MM.1S (cell line): ENCODE measurements at places on chromosomes 3 and 15.

DNA sequence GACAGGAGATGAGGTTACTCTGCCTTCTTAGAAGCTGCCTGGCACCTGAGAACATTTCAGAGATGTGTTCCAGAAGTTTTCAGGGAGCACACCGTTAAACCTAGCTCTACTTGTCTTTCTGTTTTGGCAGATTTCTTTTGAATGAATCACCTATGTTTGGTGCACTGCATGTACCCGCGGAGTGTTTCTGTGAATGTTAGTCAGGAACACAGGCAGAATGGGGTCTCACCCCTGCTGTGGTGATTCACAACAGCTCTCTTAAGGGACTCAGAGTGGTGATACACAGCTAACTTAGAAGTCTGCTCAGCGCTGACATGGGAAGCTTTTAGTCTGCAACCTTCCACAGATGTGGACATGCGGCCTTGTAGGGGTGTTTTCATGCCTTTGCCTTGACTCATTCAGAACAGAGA, 24.0 kb downstream of the TSEN2 start:
- no peak for DNase-seq

- no peak for DNase-seq
Measured at GRCh38 chr3:125123451-125124305, 67.9 kb upstream of the HEG1 start.

DNA sequence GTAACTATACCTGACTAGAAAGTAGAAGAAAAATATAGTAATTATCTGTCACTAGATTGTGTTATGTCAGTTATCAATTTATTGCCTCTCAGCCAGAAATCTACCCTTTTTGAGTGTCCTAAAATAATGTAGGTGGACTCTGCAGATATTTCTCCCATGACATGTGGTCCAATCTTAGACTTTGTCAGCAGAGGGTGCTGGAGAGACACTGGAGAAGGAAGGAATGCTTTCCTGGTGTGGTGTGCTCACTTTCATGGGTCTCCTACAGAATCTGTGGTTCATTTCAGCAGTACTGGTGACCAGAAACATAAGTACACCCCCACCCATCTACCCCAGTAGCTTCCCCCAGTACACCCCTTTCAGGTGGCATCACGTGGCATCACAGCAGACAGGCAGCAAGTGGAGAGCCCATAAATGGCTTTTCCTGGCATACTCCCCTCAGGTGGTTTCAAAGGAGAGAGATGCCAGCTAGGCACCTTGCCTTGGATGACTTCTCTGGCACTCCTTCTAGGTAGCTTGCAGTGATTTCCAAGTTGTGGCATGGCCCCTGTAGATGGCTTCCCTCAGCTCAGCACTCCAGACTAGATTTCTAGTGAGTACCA, 114.7 kb downstream of the GADL1 start:
- peak; percentile 15 for DNase-seq

DNA sequence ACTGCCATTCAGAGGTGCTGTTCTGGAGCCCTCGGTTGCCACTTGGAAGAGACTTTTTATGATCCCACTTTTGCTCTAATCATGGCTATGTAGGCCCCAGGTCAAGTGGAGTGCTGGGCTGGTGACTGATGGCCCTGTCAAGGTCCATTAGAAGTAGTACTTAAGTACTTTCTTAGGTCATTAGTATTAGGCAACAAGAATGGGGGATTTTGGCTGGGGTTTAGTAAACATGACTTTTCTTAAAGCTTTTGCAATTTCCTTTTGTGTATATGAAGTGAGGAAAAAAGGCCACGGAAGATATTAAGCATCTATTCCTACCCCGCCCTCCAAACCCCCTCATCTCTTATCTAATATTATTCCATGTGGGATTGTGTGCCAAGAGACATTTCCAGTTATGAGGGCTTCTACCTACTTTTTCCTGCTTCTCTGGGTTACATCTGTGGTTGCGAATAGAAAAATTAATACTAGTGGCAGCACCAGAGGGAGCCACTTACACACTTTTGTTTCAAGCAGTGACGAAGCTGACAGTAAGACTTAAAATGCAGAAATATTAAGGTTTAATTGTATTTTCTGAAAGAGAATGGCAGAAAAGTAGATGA, 13.9 kb downstream of the NLGN1 start:
- DNase-seq = peak; percentile 33

GRCh38 chr15:22933641-22934061, 46.5 kb downstream of the CYFIP1 start:
- no peak for DNase-seq

DNA sequence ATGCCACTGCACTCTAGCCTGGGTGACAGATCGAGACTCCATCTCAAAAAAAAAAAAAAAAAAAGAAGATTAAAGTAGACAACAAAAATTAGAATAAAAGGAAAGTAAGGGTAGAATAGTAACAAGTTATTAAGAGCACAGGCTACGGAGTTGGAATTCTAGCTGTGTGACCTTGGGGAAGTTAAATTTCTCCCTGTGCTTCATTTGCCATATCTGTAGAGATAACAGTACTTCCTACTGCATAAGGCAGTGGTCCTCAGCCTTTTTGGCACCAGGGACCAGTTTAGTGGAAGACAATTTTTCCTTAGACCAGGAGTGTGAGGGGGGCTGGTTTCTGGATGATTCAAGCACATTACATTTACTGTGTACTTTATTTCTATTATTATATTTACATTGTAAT, 28.7 kb upstream of the TMEM42 start:
- no peak for DNase-seq

DNA sequence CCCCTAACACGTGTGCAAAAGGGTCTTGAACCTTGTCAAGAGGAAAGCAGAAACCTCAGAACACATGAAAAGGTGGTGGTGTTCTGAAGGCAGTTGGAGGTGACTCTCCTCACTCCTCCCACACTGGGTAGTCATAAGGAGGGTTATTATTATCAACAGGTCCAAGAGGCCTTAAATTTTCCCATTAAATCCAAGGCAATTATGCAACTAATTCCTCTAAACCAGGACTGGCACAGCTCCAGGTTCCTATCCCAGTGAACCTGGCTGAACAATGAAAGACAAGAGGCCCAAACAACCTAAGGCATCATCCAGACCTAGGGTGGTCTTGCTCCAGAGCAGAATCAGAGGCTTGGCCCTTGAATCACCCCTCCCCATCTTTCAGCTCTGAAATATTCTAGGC, 15.0 kb downstream of the MYLK start:
- no peak for DNase-seq

DNA sequence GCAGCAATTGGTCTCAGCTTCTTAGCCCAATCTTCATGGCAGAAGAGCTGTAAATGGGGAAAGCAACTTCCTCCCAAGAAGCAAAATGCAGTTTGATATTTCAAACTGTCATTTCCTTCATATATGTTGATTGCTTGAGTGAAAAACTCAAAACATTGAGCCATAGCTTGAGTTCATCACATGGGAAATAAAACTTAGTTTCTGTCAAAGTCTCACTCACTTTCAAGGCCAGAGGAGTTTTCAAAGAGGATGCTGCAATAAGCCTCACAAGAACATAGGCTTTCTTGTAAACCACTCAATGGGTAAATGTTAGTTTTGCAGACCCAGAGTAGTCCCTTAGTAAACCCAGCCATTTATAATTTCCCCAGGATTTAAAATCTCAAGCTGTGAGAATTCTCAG, 29.1 kb upstream of the SUCLG2 start:
- DNase-seq = no peak

DNA sequence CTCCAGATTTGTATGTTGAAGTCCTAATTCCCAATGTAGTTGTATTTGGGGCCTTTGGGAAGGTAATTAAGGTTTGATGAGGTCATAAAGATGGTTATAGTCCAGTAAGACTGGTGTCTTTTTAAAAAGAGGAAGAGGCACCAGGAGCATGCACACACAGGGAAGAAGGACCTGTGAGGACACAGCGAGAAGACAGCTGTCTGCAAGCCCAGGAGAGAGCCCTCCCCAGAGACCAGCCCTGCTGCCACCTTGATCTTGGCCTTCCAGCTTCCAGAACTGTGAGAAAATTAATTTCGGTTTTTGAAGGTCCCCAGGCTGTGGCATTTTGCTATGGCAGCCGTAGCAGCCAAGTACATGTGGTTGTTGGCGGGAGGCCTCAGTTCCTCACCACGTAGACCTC, 32.8 kb upstream of the TSEN2 start:
- no peak for DNase-seq

- DNase-seq = no peak
Measured at GRCh38 chr3:4474683-4475490, 7.8 kb upstream of the SUMF1 start.

GRCh38 chr3:118541796-118542195, 492.9 kb downstream of the IGSF11 start:
- DNase-seq = no peak

DNA sequence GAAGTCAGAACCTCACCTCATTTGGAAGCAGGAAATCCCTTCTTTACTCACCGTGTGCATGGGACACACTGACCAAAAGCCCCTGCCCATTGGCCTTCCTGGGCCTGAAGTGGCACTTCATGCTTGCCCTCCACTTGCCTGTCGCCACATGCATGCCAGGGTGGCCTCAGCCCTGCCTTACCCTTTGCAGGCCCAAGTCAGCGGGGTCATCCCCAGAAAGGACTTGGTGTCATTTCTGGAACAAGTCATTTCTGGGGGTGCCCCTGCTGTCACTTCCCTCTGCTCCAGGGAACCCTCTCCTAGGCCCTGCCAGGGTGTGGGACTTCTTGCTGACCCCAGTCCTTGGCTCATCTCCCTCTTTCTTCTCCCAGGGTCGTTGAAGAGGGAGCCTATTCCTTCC, 59.9 kb upstream of the CGNL1 start:
- no peak for DNase-seq

DNA sequence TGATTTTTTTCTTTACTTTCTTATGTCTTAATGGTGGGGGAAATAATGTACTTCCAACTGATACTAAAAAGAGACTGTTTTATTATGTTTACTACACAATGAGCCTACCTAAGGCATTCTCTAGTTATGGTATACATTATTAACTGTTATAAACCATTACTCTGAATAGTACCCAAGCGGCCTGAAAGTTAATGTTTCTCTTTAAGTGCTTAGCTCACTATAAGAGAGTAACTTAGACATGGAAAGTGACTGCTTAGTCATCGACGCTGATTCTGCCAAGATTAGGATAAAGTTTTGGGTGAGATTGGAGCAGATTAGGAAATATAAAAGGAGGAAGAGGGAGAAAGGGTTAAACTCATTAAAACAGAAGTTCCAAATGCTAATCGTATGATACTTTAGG, 365.0 kb downstream of the NLGN1 start:
- DNase-seq = no peak

- peak; percentile 87 for DNase-seq
Measured at GRCh38 chr3:50971487-50971924, 296.8 kb downstream of the DOCK3 start.

DNA sequence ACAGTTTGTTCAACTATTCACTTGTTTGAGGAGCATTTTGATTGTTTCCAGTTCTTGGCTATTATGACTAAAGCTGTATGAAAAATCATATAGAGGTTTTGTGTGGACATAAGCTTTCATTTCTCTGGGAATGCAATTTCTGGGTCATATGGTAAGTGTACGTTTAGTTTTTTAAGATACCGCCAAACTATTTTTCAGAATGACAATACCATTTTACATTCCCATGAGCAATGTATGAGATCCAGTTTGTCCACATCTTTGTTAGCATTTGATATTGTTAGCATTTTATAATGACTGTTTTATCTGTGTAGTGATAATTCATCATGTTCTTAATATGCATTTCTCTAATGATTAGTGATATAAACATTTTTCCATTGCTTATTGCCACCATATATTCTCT, 258.7 kb upstream of the CTNNB1 start:
- no peak for DNase-seq

DNA sequence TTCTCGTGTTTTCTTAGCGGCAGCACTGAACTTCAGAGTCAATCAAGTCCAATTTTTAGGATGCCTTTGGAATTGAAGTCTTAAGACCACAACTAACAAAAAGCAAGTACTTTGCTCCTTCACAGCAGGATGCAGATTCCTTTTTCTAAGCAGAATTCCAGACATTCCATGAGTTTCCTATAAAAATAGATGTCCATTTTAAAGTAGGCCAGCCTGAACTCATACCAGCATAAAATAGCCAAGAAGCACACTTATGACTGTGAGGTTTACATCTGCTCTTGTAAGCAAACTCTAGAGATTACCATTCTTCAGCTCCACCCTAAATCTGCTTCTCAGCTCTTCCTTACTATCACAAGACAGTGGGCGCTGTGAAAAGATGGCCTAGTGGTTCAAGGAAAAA, 85.8 kb downstream of the THBS1 start:
- no peak for DNase-seq

DNA sequence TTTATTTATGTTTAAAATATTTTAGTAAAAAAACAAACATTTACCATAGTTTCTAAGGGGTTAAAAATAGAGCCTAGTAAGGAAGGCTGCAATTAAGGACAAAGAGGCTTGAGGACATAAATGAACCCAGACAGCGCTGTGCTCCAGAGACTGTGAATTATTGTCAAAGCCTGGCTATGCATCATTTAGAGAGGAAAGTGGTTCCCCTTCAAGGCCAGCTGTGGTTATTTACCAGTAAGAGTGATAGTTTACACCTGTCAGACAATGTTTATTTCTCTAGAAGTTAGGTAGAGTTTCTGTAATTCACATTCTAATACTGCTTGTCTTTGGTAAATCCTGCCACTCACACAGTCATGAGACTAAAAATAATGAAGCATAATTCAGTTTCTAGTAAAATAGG, 32.4 kb upstream of the PIK3R4 start:
- DNase-seq = no peak

- no peak for DNase-seq
Measured at GRCh38 chr3:99388780-99389179, 249.6 kb upstream of the COL8A1 start.

- DNase-seq = no peak
Measured at GRCh38 chr3:149366031-149366430, 11.4 kb downstream of the TM4SF1 start.

DNA sequence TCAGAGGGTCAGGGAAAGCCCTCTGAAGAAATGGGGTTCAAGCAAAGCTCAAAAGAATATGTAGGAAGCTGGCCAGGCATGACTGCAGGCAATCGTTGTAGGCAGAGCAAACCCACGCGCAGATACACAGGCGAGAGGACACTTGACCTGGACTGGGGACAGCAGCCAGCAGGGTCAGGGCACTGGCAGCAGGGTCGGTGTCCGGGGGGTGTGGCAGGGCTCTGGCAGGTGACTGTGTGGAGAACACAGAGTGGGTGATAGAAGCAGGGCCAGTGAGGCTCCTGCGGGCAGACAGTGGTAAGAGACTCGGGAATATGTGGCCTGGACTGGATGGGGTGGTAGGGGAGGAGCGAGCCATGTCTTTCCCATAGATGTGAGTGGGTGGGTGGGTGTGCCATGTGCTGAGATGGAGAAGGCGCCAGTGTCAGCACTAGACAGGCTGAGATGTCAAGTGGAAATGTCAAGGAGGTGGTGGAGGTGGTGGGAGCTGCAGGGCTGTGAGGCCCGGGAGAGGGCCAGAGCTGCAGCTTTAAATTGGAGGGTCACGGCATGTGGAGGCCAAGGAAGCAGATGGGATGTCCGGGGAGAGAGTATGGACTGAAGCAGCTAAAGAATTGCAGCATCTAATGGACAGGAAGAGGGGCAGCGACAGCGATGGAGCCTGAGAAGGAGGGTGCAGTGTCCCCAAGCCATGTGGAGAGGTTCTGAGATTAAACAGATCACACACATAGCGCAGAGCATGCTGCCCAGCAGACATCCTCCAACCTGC, 13.4 kb downstream of the TMEM43 start:
- DNase-seq = no peak
